Stimulated activated CD4-positive, alpha-beta T cell treated with anti-CD3 and anti-CD28 coated beads, TNF-alpha, amount 100 ng/mL, for 24 hours (primary cell): ENCODE measurements at places on chromosomes 7 and 10.

- DNase-seq = no peak
These were observed 219.9 kb upstream of the KMT2E start for GRCh38 chr7:104794154-104794553.

GRCh38 chr10:871951-872403, 59.5 kb downstream of the LARP4B start:
- no peak for DNase-seq

DNA sequence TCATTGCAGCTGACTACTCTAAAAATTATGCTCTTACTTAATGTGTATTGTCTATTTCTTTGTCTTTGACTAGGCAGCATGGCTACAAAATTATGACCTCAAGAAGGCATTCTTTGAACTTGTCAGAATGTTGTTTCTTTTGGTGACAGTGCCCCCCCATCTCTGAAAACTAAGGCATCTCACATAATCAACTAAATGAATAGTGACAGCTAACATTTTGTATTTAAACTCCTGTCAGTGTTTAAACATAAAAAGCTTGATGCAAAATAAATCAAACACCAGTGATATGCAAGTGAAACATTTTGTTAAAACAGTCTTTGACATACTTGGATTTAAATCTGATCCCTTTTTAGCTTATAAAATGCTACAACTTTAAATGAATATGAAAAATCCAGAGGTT, 233.5 kb downstream of the FOXP2 start:
- no peak for DNase-seq

DNA sequence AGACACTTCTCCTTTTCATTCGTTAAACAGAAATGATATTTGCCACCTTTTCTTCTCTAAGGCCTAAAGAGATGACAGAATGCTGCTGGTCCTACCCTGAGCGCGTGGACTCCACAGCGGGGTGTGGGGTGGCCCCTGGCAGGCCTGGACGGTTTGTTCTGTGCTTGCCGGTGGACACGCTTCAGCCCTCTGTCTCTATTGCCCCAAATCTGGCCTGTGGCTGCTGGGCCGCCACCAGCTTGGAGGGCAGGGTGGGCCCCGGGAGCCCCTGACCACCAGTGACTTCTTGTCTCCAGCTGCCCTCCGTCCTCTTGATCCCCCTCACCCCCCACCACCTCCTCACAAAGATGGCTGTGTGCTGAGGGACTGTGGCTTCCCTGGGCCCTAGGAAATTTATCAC, 5.7 kb downstream of the CHST3 start:
- no peak for DNase-seq

- no peak for DNase-seq
These were observed 23.4 kb downstream of the TBXAS1 start for GRCh38 chr7:139852482-139852845.

DNA sequence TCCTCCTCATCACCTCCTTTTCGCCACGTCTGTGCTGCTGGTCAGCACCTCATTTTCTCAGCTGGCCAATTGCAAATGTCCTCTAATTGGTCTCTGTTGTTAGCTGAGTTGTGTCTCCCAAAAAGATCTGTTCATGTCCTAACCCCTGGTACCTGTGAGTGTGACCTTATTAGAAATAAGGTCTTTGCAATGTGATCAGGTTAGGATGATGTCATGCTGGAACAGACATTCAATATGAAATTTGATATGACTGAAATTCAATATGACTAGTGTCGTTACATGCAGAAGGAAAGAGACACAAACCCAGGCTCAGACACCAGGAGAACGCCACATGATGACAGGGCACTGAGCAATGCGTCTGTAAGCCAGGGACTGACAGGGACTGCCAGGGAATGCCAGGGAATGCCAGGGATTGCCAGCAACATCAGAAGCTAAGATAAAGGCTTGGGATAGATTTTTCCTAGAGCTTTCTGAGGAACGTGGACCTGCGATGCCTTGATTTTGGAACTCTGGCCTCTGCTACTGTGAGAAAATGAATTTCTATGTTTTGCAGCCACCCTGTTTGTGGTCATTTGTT, 77.5 kb upstream of the CXCL12 start:
- no peak for DNase-seq

- no peak for DNase-seq
These were observed 125.2 kb downstream of the MAD1L1 start for GRCh38 chr7:2107386-2108070.

GRCh38 chr7:120827371-120828118, 30.4 kb downstream of the TSPAN12 start:
- DNase-seq = no peak

DNA sequence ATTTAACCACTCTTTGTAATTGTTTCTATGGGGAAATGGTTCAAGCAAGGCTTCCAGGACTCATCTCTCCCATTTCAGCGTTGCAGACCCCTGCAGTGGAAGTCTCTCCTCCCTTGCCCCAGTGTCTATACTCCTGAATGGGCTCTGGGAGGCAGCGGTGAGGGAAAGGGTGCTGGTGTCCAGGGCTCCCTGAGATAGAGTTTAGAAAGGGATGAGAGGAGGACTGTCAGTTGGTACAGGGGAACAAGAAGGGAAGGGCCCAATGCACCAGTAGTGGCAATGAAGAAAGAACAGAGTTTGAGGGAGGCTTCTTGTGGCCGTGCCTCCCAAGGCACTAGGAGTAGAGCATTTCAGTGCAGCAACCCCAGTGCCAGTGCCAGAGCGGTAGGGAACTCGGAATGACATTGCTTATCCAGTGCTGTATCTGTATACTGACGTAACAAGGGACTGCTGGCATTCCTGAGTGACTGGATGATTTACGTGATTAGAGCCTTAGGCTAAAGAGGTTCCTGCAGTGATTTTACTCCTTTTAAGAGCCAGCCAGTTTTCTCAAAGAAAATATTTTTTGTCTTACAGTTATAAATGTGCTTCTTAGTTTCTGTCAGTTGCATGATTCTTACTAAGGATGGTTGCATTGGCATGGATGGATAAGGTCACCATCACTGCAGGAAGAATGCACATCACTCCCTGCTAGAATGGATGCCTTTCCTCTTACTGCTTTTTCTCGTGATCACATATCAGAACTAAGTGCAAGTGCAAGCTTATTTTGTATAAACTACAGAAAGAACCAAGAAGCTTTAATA, 28.0 kb downstream of the PRPF18 start:
- DNase-seq = no peak

GRCh38 chr7:29748286-29749099, 57.8 kb upstream of the WIPF3 start:
- no peak for DNase-seq

GRCh38 chr10:96470116-96470743, 43.5 kb downstream of the TLL2 start:
- DNase-seq = peak; percentile 27
